ENCODE measurements at places on chromosomes 16 and 17. TPM values are rescaled to one million over a fixed set of nuclear protein-coding genes. Genes with fewer than 3 reads are reported as not detected.

DNA sequence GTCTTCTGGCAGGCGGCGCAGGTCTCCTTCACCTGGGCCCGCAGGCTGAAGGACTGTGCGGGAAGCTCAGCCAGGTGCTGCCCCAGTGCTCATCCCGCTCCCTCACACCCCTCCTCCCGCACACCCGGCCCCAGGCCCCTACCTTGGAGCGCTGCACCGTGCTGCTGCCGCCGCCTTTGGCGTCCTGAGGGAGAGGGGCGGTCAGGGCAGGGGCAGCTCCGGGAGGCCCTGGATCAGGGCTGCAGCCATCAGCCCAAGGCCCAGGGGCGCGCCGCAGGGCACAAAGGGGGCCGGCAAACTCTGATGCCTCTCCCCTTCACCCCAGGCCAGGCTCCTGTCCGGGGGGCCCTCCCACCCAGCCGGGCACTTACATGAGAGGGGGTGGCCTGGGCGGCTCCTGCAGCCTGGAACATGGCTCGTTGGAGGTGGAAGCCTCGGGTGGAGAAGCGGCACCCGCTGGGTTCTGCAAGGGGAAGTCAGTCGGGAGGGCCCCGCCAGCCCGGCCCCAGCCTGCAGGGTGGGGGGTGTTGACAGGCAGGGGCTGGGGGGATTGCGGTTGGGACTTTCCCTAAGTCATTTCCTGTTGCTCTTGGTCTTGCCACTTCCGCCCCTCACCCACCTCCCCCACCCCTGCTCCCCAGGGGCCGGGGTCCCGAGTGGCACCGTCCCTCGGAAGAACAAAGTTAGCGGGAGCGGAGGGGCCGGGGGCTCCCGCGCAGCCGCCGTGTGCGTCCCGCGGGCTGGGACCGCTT, 863 bp downstream of the LIMD2 start:
- peak; percentile 80 for DNase-seq

GRCh38 chr16:75593308-75593707, 27.1 kb downstream of the GABARAPL2 start:
- no peak for DNase-seq

- DNase-seq: no peak
Observed at GRCh38 chr16:67277999-67278772, 1.1 kb upstream of the PLEKHG4 start.

DNA sequence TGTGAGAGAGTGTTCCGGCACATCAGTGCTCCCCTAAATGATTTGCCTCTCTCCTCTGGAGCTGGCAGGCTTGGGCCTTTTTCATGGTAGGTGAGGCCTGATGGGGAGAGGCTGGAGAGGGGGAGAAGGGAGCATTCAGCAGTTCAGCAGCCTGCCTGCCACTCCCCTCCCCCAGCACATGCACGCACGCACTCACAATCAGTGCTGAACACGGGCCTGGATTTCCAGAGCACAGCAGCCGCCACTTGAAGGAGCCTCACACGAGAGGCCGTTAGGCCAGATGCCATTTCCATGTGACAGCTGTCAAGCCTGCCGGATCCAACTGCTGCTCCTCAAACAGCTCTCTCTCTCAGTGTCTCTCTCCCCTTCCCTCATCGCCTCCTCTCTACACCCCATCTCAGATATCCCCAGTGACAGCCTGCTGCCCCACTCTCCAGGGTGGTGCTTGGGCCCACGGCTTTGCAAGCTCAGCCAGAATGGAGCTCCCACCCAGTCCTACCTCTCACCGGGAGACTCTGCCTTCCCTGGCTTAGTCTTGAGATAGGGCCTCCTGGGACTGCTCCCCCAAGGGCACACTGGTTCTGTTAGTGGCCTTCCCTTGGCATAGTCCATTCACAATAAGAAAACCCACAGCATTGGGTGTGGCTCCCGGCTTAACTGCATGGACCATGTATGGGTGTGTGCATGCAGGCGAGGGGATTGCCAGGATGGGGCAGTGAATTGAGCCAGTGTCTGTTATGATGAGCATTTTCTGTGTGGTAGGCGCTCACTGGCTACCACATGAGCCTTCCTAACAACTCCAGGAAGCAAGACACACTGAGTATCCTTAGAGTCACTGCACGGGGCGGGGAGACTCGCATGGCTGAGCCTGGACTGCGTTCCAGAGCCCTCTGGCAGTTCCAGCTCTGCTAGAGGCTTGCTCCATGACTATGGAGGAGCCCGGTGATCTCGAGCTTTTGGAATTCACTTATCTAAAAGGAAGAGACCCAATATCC, 226.2 kb downstream of the CCDC182 start:
- no peak for DNase-seq

DNA sequence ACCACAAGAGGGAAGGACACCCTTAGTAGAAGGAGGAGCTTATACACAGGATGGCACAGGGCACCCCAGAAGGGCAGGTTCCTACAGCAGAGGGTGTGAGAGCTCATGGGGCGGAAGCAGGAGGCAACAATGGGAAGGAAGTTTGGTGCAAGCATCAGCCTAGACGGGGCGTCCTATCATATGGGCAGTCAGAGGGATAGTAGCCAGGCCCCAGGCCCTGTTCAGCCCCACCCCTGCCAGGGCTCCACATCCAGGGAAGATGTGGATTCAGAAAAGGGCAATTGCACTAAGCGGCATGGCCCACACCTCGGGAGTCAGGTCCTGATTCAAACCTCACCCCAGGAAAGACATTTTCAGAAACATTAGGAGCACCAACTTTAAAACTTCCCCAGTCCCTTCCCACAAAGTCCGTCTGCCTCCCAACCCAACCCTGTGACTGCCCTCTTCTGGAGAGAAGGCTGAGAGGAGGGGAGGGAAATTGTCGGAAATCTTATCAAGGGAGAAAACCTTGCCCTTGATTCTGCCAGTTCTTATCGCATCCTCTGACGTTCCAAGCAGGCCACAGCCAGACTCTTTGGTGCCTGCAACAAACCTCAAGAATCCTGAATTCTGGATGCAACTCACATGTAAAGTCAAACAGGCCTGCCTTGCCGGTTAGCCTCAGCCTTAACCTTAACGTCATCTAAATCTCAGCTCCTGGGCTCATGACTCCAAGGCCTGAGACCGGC, 198.8 kb upstream of the CDH5 start:
- no peak for DNase-seq

DNA sequence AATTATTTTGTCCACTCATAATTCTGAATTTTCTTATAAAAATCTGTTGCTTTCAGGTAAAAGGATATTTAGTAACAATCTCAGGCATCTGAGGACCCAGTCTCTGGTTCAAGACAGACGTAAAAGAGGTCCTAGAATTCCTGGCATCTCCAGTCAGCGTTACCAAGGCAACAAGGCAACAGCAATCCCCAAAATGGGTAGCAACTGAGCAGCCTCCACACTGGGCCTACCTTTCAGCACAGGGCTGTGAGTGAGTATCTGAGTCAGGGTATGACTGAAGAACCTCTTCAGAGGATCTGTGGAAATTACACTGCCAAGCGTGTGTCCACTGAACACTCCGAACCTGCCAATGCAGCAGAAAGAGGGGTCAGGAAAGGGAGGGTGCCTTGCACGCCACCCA, 20.8 kb downstream of the FANCA start:
- no peak for DNase-seq

- DNase-seq: no peak
Observed at GRCh38 chr16:1420111-1420539, 422 bp downstream of the UQCC4 start.

- DNase-seq: no peak
Observed at GRCh38 chr17:41347869-41348760, 2.5 kb downstream of the KRT33A start.

GRCh38 chr16:35687071-35687470, 2227.7 kb downstream of the TP53TG3F start:
- no peak for DNase-seq

GRCh38 chr16:19130852-19131824, 17.4 kb downstream of the ITPRIPL2 start:
- no peak for DNase-seq

DNA sequence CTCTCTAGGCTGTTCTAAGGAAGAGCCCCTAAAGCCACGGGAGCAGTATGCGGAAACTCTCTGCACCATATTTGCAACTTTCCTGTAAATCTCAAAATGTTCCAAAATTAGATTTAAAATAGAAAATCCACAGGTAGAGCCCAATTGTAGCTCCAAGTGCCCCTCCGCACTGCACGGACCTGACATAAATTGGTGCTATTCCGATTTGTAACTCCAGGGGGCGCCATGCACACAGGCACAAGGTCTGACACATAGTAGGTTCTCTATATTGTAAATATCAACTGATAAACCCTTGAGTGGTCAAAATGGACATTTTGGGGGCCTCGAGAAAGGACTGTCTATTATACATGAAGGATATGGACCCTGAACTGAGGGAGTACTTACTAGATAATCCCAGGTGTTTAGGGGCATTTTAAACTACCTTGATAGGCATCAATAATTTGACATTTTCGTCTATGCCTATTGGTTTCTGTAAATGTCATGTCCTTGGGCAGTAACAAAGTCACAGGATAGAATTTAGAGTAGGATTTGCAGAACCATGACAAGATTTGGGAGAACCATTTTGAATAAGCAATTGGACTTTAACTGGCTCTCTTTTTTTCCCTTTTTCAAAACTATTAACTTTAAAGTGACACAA, 36.6 kb upstream of the TMEM132E start:
- peak; percentile 16 for DNase-seq

GRCh38 chr17:4163951-4164350, 21.0 kb downstream of the CYB5D2 start:
- DNase-seq: no peak

DNA sequence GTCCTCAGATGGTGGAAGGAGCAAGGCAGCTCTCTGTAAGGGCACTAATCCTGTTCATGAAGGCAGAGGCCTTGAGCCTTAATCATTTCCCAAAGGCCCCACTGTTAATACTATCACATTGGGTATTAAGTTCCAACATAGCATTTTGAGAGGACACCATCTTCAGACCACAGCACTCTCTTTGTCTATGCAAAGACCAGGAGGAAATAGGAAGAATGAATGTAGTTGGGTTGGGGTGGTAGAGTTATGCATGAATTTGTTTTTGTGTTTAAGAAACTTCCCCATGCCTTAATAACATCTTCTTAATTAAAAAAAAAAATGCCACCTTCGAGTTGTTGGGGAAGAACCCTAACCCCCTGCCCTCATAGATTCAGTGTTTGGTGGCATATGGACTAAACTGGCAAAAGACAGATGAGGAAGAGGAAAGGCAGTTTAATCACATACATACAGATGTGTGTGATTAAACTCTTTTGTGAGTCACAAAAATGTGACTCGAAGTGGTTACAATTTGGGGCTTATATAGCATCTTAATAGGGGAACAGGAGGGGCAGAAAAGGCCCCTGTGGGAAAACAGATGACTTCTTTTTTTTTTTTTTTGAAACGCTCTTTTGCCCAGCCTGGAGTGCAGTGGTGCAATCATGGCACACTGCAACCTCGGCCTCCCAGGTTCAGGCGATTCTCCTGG, 35.0 kb upstream of the SLC5A10 start:
- no peak for DNase-seq

- no peak for DNase-seq
Observed at GRCh38 chr17:1931844-1932579, 93.1 kb downstream of the RTN4RL1 start.

GRCh38 chr16:75318737-75319136, 67.3 kb upstream of the BCAR1 start:
- DNase-seq: no peak

DNA sequence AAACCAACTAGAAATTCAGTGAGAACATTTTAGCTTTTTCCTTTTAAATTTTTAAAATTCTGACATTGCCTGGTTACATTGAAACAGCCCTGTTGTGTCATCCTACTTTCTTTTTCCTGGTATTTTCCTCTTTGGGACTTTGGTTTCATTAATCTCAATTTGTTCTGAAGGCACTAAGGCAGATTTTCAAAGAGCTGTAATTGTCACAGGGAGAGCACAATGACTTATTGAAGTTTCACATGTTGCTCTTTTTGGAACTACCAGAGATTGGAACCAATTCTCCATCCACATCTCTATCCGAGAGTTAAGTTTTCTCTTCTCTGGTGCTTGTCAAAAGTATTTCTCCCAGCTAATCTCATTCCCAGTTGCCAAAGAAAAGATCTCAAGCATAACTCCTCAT, 144.7 kb upstream of the TBX2 start:
- no peak for DNase-seq

GRCh38 chr17:77180503-77181357, 40.0 kb downstream of the SEC14L1 start:
- no peak for DNase-seq

DNA sequence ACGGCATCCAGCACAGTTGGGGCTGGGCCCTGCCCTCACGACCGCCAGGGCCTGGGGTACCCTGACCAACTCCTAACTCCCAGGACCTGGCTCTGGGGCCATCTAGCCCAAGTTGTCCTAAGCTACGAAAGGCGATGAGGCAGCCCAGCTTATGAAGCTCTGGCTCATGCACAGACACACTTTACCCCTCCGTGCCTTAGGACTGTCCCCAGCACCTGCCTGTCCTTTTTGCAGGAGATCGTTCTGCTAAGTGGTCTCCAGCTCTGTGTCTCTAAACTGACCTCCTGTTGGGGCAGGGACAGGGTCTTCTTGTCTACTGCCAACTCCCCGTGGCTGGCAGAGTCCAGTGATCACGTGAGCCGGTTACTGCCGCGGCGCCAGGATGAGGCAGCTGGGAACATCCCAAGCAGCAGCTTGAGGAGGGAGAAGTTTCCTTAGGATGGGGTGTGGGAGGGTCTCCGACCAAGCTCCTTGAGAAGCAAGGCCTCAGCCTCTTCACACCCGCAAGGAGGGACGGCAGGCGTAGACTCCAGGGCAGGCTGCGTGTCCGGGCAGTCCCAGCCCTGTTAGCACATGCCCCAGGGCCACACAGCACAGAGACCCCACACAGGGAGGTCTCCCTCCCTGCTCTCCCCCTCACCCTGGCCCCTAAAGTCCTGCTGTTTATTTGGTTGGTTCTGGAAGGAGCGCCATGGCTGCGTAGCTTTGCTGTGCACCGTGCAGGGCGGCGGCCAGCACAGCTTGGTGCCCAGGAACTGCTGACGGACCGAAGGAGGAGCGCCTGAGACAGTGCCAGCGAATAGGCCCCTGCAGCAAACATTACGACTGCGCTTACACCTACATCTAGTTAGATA, 16.4 kb upstream of the METRNL start:
- no peak for DNase-seq

DNA sequence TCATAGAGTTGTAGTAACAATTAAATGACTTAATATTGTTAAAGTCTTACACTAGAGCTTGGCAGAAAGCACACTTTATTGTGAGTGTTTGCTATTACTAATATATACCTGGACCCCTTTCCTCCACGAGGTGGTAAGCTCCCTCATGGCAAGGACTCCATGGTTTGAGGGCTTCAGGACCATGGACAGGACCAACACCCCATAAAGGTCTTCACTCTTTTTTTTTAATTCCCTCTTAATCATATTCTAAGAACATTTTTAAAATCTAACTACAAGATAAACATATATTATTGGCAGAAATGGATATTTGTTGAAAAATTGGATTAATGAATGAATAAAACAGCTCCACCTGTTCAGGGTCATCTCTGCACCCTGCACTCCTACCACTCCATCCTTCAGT, 154.5 kb downstream of the CBLN1 start:
- DNase-seq: no peak

GRCh38 chr16:47565454-47565853, 104.3 kb downstream of the PHKB start:
- no peak for DNase-seq

GRCh38 chr17:64256913-64257807, 5.9 kb downstream of the TEX2 start:
- DNase-seq: no peak

Gene DHRS7C
- not detected for total RNA-seq

Gene MT3
- not detected for total RNA-seq

Gene MFSD11
- 36.7 TPM for total RNA-seq

Gene CCL2
- not detected for total RNA-seq

Gene PRAC1
- not detected for total RNA-seq

Gene GPR179
- not detected for total RNA-seq

Gene HOXB8
- total RNA-seq: not detected

Gene FBXL16
- total RNA-seq: 35.3 TPM

Gene OR1A1
- not detected for total RNA-seq

Gene KCTD11
- 1.6 TPM for total RNA-seq

All from T-helper 17 cell (primary cell).